Stimulated activated CD4-positive, alpha-beta T cell treated with anti-CD3 and anti-CD28 coated beads, Interleukin-2, amount 100 ng/mL, for 24 hours (primary cell): ENCODE measurements at places on chromosomes 4 and X.

GRCh38 chrX:23228454-23228853, 106.2 kb upstream of the PTCHD1 start:
- DNase-seq = no peak

DNA sequence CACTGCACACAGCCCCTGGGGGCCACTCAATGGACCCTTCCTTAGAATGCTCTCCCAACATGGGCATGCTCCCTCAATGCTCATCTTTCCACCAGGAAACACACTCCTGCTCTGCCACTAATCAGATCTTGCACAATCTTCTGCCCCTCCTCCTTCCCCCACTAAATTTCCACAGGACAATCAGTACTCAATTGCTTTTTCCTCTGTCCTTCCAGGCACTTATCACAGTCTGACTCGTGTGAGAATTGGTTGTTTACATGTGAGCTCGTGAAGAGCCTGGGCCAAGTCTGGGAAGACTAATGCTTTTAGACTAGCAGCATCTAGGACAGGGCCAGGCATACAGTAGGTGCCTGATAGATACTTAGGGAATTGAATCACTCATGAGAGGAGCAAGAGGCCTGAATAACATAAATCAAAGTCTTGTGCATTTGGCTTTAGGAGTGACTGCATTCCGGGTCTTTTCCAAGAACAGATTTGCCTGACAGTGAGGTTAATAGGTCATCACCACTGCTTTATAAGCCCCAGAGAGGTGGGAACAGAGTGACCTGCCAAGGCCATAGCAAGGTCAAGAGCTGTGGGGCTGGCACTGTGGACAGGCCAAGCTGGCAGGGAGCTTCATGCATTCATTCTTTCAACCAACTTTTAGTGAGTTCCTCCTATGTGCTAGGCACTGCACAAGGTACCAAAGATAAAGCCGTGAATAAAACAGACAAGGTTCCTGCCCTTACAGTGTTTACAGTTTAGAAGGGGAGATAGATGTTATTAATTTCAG, 55.0 kb downstream of the PRPS1 start:
- DNase-seq = no peak

DNA sequence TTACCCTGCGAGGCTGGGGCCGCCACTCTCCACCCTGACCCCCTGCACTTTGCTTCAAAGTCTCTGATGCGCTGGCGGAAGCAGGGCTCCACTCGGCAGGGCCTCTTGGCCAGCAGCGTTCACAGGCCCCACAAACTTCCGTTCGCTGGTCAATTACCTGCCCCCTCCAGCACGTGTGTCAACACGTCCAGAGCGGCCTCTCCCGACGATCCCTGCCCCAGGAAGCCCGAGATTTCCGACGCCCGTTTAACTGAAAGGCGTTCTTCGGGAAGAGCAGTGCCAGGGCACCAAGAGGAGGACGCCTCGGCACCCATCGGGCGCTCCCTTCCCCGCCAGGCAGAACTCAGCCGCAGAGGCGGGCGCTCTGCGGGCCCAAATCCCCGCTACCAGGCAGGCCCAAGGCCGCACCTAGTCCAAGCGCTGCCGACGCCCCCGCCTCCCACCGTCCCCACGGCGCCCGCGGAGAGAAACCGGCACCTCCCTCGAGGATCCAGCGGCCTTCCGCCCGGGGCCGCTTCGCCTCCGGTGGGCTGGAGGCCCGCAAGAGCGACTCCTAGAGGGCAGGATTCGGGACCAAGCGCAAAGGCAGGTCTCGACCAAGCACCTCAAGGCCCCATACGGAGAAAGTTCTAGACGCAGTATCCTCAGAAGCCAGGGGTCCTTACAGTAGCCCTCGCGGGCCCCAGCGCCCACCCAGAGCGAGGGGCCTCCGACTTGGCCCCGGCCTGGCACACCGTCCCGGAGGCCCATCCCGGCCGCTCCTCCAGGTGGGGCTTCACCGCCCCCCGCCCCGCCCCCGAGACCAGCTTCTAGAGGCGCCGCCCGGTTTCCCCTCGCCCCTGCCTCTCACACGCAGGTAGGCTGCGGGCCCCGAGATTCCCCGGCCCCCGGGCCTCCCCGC, 586 bp downstream of the BCAP31 start:
- DNase-seq = peak; percentile 71

DNA sequence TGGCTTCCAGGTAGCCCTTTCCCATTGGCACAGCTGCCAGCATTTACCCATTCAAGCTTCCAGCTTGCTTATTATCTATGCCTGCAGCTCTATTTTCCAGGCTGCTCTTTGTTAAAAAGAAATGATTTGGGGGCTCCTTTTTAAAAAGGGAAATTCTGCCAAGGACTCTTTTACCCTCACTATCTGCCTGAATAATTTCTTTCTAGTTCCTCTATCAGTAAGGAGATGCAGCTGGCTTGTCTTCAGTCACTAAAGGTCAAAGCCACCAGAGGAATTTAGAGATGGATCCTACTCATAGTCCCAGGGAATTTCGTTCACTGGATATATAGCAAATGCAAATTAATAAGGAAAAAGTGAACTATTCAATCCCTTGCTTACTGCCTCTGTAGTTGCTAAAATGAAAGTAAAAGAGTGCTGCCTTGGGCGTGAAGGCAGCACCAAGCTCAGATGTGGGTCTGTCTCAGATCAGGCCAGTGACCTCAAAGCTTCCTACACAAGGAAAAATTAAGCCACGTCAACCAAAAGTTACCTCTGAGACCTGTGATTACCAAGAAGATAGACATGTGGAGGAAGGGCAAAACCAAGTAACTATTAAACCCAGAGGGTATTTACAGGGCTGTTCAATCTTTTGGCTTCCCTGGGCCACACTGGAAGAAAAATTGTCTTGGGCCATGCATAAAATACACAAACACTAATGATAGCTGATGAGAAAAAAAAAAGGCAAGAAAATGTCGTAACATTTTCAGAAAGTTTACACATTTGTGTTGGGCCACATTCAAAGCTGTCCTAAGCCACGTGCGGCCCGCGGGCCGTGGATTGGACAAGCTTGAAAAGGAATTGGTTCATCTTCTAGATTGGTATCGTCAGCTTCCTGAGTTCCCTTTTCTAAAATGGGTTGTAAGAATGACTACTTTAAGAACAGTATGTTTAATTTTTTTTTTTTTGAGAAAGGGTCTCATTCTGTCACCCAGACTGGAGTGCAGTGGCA, 5.3 kb downstream of the ARSF start:
- no peak for DNase-seq
